Endothelial cell of umbilical vein (primary cell): ENCODE measurements at places on chromosomes 1 and 21.

DNA sequence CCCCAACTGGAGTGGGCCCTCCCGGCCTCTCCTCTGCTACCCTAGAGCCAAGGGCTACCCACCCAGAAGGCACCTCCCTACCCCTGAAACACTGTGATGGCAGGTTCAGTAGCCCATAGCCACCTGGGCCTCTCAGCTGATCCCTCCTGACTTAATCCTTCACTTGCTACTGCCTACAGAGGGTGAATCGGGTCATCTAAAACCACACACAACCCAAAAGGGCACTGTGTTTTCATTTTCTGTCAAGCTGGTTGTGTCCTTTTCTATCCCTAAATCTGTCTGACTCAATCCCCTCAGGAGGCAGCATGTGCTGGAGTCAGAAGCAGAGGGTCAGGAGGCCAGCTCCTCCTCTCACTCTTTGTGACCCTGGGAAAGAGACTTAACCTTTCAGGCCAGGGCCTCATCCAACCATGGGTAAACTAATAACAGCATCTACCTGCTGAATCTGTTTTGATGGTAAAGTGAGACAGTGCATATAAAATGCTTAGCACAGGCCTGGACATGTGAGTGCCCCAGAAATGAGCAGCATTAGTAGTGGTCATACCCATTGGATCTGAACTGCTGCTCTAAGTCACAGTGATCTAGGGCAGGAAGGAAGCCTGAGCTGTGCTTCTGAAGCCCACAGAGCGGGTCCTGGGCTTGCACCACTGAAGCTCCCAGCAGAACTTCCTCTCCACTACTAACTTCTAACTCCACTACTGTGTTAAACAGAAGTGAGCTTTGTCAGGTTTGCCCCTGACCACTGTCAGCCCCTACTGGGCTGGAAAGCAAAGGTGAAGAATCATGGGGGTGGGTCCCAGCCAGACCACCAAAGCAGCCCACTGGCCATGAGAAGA, 11.0 kb downstream of the PMVK start:
- no peak overlapping the region for H3K27ac ChIP-seq
- DNase-seq = no peak
- H3K4me1 ChIP-seq = no peaks in the 10 kb centered on the region
- peaks cover 18% of the 10 kb centered on the region for H3K36me3 ChIP-seq
- H3K27me3 ChIP-seq = no peaks in the 10 kb centered on the region
- H3K4me3 ChIP-seq = no peak overlapping the region

- no peaks in the 10 kb centered on the region for H3K36me3 ChIP-seq
- peaks cover 49% of the 10 kb centered on the region for H3K27me3 ChIP-seq
- DNase-seq = peak; percentile 13
- H3K27ac ChIP-seq = no peak overlapping the region
- no peak overlapping the region for H3K4me3 ChIP-seq
Measured at GRCh38 chr1:39672551-39672947, 642 bp upstream of the NT5C1A start.

GRCh38 chr1:169941982-169942830, 48.5 kb upstream of the SCYL3 start:
- H3K27ac ChIP-seq = no peak overlapping the region
- no peak overlapping the region for H3K4me3 ChIP-seq
- H3K27me3 ChIP-seq = no peaks in the 10 kb centered on the region
- peaks cover 6% of the 10 kb centered on the region for H3K4me1 ChIP-seq
- peak; percentile 68 for DNase-seq
- H3K36me3 ChIP-seq = no peaks in the 10 kb centered on the region

GRCh38 chr1:8165595-8166360, 139.7 kb upstream of the ERRFI1 start:
- no peaks in the 10 kb centered on the region for H3K27me3 ChIP-seq
- no peak for DNase-seq
- H3K36me3 ChIP-seq = no peaks in the 10 kb centered on the region
- peaks cover 10% of the 10 kb centered on the region for H3K4me1 ChIP-seq
- no peak overlapping the region for H3K4me3 ChIP-seq
- no peak overlapping the region for H3K27ac ChIP-seq

DNA sequence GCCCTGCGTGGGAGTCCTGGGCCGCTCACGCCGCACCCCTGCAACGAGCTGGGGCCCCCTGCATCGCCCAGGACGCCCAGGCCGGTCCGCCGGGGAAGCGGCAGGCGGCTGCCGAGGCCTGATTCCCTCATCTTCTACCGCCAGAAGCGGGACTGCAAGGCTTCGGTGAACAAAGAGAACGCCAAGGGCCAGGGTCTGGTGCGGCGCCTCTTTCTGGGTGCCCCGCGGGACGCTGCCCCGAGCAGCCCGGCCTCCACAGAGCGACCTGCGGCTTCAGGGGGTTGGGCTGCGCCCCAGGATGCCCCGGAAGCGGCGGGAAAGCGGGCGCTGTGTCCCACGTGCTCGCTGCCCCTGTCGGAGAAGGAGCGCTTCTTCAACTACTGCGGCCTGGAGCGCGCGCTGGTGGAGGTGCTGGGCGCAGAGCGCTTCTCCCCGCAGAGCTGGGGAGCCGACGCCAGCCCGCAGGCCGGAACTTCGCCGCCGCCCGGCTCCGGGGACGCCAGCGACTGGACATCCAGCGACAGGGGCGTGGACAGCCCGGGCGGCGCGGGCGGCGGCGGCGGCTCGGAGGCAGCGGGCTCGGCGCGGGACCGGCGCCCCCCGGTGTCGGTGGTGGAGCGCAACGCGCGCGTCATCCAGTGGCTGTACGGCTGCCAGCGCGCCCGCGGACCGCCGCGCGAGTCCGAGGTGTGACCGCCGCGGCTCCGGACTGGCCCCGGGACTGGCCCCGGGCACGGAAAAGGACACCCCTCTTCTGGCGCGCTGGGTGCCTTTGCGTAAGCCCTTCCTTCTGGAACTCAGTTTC, 2.7 kb downstream of the FAM110D start:
- H3K4me1 ChIP-seq = peaks cover 34% of the 10 kb centered on the region
- H3K36me3 ChIP-seq = peaks cover 4% of the 10 kb centered on the region
- H3K4me3 ChIP-seq = peak overlapping the region; percentile 20
- peak; percentile 46 for DNase-seq
- H3K27me3 ChIP-seq = no peaks in the 10 kb centered on the region

DNA sequence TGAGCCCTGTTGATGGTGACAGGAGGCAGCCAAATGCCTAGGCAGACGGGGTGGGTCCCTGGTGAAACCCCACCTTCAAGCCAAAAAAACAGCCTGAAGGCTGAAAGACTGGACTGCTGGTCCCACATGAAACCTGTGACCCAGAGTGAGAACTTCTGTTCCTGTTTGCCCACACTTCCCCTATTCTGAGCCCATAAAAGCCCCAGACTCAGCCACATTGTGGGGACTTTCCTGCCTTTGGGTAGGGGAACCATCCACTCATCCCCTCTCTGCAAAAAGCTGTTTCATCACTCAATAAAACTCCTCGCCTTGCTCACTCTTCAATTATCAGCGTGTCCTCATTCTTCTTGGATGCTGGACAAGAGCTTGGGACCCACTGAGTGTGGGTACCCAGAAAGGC, 25.2 kb downstream of the HTR6 start:
- no peaks in the 10 kb centered on the region for H3K27me3 ChIP-seq
- DNase-seq = no peak
- no peak overlapping the region for H3K4me3 ChIP-seq
- H3K36me3 ChIP-seq = no peaks in the 10 kb centered on the region

DNA sequence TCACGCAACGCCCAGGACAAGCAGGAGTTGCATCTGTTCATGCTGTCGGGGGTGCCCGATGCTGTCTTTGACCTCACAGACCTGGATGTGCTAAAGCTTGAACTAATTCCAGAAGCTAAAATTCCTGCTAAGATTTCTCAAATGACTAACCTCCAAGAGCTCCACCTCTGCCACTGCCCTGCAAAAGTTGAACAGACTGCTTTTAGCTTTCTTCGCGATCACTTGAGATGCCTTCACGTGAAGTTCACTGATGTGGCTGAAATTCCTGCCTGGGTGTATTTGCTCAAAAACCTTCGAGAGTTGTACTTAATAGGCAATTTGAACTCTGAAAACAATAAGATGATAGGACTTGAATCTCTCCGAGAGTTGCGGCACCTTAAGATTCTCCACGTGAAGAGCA, 60.4 kb upstream of the ZNF326 start:
- peaks cover 7% of the 10 kb centered on the region for H3K36me3 ChIP-seq
- no peak for DNase-seq
- H3K4me1 ChIP-seq = no peaks in the 10 kb centered on the region
- no peaks in the 10 kb centered on the region for H3K27me3 ChIP-seq

- H3K4me1 ChIP-seq = no peaks in the 10 kb centered on the region
- DNase-seq = no peak
- H3K27ac ChIP-seq = no peak overlapping the region
- peaks cover under 1% of the 10 kb centered on the region for H3K27me3 ChIP-seq
- no peak overlapping the region for H3K4me3 ChIP-seq
Measured at GRCh38 chr1:36673202-36673601, 190.5 kb upstream of the CSF3R start.

- no peak for DNase-seq
- H3K36me3 ChIP-seq = no peaks in the 10 kb centered on the region
- H3K4me3 ChIP-seq = no peak overlapping the region
- H3K27me3 ChIP-seq = no peaks in the 10 kb centered on the region
- no peak overlapping the region for H3K27ac ChIP-seq
Measured at GRCh38 chr1:227766015-227766634, 30.9 kb downstream of the SNAP47 start.

DNA sequence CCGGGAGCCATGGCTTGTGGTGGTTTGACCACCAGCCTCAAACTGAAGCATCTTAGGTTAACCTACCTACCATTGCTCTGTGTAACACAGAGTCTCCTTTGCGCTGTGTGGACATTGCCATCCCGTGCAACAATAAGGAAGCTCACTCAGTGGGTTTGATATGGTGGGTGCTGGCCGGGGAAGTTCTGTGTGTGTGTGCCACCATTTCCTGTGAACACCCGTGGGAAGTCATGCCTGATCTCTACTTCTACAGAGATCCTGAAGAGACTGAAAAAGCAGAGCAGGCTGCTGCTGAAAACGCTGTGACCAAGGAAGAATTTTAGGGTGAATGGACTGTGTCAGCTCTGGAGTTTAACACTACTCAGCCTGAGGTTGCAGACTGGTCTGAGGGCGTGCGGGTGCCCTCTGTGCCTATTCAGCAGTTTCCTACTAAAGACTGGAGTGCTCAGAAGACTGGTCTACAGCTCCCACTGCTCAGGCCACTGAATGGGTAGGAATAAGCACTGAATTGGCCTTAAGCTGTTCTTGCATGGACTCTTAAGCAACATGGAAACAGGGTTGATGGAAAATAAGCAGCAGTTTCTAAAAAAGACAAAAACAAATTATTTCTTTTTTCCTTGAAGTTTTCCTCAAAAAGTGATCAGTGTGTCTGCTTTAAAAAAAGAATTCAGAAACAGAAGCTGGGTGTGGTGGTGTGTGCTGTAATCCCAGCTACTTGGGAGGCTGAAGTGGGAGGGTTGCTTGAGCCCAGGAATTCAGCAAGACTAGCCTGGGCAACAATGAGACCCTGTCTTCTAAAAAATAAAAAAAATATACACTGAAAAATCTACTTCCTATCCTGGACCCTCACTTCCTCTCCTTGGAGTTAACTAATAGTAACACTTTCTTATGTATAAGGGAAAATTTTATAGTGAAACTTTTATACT, 14.6 kb downstream of the CEP350 start:
- H3K4me1 ChIP-seq = peaks cover 13% of the 10 kb centered on the region
- peaks cover 3% of the 10 kb centered on the region for H3K36me3 ChIP-seq
- no peak for DNase-seq
- no peaks in the 10 kb centered on the region for H3K27me3 ChIP-seq
- H3K27ac ChIP-seq = no peak overlapping the region

DNA sequence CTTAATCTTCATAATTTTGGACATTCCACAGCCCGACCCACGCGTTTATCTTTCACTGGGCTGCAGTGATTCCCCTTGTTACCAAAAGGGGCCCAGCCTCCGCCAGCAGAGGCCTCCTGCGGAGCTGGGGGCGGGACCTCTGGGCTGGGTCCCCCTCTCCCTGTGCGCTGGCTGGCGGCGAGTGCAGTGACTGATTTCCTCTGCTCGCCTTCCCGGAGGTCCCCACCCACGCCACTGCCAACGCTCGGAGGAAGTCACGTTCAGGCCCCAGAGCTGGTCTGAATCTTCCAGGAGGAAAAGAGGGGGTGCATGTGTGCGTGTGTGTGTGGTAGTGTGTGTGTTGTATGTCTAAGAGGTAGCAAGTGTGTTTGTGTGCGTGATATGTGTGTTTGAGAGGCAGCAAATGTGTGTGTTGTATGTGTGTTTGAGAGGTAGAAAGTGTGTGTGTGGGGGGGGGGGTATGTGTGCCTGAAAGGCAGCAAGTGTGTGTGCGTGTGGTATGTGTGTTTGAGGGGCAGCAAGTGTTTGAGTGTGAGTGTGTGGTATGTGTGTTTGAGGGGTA, 35.0 kb upstream of the JAK1 start:
- peak; percentile 75 for DNase-seq
- H3K27me3 ChIP-seq = no peaks in the 10 kb centered on the region
- peaks cover 15% of the 10 kb centered on the region for H3K4me1 ChIP-seq

- no peaks in the 10 kb centered on the region for H3K27me3 ChIP-seq
- DNase-seq = no peak
- H3K27ac ChIP-seq = no peak overlapping the region
- H3K4me3 ChIP-seq = no peak overlapping the region
- no peaks in the 10 kb centered on the region for H3K4me1 ChIP-seq
Measured at GRCh38 chr1:54653036-54653435, 11.4 kb downstream of the MROH7 start.

GRCh38 chr1:29925058-29925457, 688.7 kb downstream of the PTPRU start:
- no peaks in the 10 kb centered on the region for H3K36me3 ChIP-seq
- no peak overlapping the region for H3K27ac ChIP-seq
- H3K4me1 ChIP-seq = no peaks in the 10 kb centered on the region

GRCh38 chr1:211677659-211678058, 2.2 kb upstream of the NEK2 start:
- no peaks in the 10 kb centered on the region for H3K27me3 ChIP-seq

GRCh38 chr1:84776639-84777038, 86.4 kb upstream of the SSX2IP start:
- no peaks in the 10 kb centered on the region for H3K36me3 ChIP-seq
- no peak for DNase-seq
- no peak overlapping the region for H3K27ac ChIP-seq
- peaks cover 2% of the 10 kb centered on the region for H3K27me3 ChIP-seq
- no peak overlapping the region for H3K4me3 ChIP-seq
- no peaks in the 10 kb centered on the region for H3K4me1 ChIP-seq

DNA sequence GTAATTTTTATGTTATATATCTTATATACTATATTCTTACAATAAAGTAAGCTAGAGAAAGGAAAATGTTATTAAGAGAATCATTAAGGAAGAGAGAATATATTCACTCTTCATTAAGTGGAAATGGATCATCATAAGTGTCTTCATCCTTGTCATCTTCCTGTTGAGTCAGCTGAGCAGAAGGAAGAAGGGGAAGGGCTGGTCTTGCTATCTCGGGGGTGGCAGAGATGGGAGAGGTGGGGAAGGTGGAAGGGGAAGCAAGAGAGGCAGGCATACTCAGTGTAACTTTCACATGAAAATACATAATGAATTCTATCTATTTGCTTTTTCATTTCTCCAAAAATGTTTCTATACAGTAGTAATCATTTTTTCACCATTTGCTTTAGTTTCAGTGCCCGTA, 5.1 kb downstream of the DNASE2B start:
- no peaks in the 10 kb centered on the region for H3K36me3 ChIP-seq
- peaks cover 15% of the 10 kb centered on the region for H3K4me1 ChIP-seq
- no peak overlapping the region for H3K4me3 ChIP-seq

- no peaks in the 10 kb centered on the region for H3K36me3 ChIP-seq
- no peaks in the 10 kb centered on the region for H3K27me3 ChIP-seq
Measured at GRCh38 chr1:30907481-30908315, 860 bp downstream of the SDC3 start.

GRCh38 chr1:175524003-175524402, 219.4 kb downstream of the TNR start:
- peaks cover 17% of the 10 kb centered on the region for H3K4me1 ChIP-seq
- H3K27ac ChIP-seq = no peak overlapping the region
- no peak overlapping the region for H3K4me3 ChIP-seq
- H3K27me3 ChIP-seq = no peaks in the 10 kb centered on the region
- H3K36me3 ChIP-seq = no peaks in the 10 kb centered on the region
